ENCODE measurements at places on chromosomes 1 and 21. TPM values are rescaled to one million over a fixed set of nuclear protein-coding genes. Genes with fewer than 3 reads are reported as not detected.

DNA sequence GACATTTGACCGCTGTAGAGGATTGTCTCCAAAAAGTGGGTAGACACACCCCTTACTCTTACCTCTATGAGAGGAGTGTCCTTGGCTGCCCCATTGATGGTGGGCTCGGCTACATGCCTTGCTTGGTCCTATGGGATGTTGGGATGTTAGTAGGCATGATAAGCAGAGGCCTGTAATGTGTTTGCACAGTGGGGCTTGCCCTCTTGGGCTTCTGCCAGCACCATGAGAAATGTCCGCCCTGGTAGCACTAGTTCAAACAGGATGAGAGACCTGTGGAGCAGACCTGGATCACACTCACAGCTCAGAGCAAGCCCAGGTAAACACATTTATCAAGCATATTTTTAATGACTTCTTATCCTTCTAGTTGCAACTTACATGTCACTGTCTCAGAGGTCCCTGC is 54.2 kb downstream of the SH3GLB1 start:
- DNase-seq = no peak

DNA sequence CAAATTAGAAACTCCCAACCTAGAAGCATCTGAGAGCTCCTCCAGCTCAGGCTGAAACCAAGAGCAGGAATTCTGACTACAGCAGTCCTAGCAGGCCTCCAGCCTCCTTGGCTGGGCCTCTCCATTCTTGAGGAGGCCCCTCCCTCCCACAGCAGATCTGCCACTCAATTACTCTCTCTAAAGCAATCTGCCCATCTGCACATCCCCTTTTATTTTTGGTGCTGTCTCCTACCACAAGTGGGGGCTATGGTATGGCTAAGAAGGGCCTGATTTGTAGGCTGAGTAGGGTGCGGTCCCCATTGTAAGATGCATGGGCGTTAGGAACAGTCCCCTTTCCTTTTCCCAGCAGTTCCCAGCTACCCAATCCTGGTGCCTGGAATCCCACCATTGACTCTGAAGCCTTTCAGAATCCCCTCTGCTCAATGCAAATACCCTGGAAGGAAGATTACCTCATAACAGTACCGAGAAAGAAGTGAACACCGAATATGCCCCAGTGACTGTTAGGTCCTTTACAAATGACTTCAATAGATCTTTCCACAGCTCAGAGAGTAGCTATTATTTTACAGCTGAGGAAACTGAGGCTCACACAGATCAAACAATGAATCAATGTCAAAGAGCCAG is 11.6 kb upstream of the TTC39A start:
- DNase-seq = no peak

GRCh38 chr1:65606426-65606825 is 186.0 kb downstream of the LEPR start:
- DNase-seq = no peak

Gene LEMD1
- total RNA-seq = not detected

Gene ADCY10
- total RNA-seq = 0.50 TPM

DNA sequence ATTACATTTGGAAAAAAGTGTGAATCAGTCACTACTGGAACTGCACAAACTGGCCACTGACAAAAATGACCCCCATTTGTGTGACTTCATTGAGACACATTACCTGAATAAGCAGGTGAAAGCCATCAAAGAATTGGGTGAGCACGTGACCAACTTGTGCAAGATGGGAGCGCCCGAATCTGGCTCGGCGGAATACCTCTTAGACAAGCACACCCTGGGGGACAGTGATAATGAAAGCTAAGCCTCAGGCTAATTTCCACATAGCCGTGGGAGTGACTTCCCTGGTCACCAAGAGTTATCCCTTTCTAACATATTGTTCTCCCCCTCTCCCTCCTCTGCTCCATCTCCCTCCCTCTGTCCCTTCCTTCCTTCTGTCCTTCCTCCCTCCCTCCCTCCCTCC is 47.7 kb upstream of the RHOU start:
- DNase-seq = peak; percentile 17

Gene PGLYRP4
- total RNA-seq = not detected

Gene HCRTR1
- 0.14 TPM for total RNA-seq

DNA sequence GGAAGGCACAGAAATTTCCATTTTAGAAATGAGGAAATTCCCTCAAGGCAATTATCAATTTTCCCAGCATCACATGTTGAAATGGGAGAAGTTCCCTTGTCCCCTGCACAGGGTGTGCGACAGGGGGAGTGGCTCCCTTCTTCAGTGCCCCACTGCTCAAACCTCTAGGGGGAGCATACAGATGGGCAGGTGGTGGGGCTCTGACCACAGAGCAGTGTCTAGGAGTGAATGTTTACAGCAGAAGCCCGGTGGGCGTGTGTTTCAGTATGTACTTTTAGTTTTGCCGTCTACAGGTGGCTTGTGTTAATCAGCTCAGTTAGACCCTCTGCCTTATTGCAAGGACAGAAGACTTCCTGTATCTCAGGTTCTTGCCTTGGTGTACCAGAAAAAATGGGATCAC is 493.7 kb upstream of the PLXNA2 start:
- DNase-seq = no peak

GRCh38 chr1:98323906-98324358 is 337.6 kb upstream of the SNX7 start:
- DNase-seq = peak; percentile 73

DNA sequence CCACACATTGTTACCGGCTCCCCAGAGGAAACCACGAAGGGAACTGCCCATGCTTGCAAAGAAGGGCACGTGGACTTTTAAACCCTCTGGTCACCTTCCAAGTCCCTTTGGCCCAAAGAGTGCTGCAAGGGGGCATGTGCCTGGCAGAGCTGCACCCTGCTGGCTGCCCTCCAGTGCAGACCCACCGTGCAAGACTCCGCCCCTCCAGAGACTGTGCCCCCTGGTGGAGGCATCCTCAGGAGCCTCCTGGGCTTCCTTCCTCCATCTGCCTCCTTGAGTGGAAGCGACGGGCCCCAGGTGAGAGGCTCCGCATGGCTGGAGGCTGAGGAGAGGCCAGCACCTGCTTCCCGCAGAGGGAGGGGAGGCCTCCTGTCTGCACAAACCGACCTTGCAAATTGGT is 100.6 kb downstream of the CRYAA start:
- peak; percentile 50 for DNase-seq

DNA sequence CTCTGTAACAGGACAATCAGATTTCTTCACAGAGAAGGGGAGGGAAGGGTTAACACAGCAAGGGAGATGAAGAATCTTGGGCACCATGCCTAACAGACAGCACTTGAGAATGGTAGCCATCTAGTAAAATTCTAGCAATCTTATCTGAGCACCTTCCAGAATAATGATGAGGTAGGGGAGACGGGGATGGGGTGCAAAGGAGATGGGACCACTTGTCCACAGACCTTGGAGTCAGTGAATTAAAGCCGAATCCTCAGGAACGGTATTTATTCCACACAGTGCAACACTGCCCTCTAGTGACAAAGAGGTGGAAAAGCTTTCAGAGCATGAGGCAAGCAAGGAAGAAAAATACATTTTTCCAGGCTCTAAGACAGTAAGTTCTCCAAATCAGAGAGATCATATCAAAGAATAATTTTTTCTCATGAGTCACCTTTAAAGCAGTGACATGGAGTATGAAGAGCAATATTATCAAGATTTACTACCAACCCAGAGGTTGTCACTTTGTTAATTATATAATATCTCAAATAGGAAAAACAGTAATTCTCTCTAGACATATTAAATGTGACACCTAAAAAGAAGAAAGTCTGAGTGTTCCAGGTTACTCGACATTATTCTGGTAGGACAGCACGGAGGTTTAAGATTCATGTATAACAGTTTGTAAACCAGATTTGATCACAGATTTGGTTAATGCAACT is 43.3 kb upstream of the LPAR3 start:
- DNase-seq = no peak

- DNase-seq = no peak
These were observed 846.5 kb upstream of the ADAMTS5 start for GRCh38 chr21:27813344-27813743.

- DNase-seq = no peak
These were observed 50.6 kb downstream of the SPSB1 start for GRCh38 chr1:9343269-9343668.

Gene NPL
- total RNA-seq = 5.8 TPM

GRCh38 chr1:160610569-160611242 is 31.4 kb upstream of the CD84 start:
- DNase-seq = no peak

DNA sequence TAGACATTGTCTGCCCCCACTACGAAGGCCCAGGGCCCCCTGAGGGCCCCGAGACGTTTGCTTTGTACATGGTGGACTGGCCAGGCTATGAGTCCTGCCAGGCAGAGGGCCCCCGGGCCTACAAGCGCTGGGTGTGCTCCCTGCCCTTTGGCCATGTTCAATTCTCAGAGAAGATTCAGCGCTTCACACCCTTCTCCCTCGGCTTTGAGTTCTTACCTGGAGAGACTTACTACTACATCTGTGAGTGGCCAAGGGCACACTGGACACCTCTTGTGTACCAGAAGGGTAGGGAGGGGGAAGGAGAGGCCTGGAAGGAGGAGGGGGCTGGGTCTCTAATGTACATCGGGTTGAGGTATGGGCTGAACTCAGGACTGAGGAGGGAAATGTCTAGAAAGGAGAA is 3.2 kb downstream of the EFNA4 start:
- no peak for DNase-seq

DNA sequence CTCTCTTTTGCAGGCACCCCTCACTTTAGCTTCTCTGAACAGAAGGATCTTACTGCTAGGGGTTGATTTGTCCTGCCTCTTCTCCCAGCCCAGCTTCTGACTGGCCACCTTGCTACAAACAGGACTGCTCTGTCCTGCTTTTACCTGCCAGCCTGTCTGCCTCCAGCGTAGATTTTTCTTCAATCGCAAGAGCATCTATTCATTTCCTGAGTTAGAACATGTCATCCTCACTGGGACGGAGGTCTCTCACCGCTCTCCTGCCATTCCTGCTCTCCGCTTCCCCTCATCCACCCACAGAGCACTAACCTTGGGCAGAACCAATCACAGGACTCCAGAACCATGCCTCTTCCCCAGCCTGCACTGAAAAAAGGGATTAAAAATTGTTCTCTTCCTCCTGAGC is 3.5 kb upstream of the ATP1B1 start:
- no peak for DNase-seq

Gene GON4L
- 29.2 TPM for total RNA-seq

- DNase-seq = peak; percentile 84
These were observed 5.7 kb upstream of the ADGRB2 start for GRCh38 chr1:31769720-31770390.

GRCh38 chr1:6547301-6547700 is 7.0 kb downstream of the NOL9 start:
- no peak for DNase-seq

GRCh38 chr1:92476071-92476631 is 10.6 kb downstream of the GFI1 start:
- DNase-seq = no peak

GRCh38 chr1:50796272-50796671 is 163.8 kb downstream of the FAF1 start:
- DNase-seq = no peak
